NCI-H345 (cell line): ENCODE measurements at places on chromosomes 12 and 14.

- no peak for DNase-seq
Measured at GRCh38 chr12:2793561-2793960, 1.2 kb upstream of the FKBP4 start.

DNA sequence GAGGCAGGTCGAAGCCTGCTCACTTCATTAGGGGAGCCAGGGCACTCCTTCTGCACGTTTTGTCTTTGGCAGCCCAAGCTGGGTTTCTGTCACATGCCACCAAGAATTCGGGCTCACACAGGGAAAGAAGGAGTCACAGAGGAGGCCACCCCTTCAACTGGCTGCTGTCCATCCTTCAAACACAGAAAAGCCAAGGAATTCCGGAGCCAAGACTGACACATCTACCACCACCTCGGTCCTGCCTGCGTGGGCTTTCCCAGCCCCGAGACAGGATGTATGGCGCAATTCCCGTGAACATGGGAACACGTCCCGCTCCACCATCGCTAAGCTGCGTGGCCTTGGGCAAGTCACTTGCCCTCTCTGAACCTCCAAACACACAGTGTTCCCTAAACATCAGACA lies 70.4 kb downstream of the NCOR2 start:
- DNase-seq = no peak

GRCh38 chr14:68362846-68363245 lies 430.0 kb downstream of the ZFP36L1 start:
- DNase-seq = no peak

DNA sequence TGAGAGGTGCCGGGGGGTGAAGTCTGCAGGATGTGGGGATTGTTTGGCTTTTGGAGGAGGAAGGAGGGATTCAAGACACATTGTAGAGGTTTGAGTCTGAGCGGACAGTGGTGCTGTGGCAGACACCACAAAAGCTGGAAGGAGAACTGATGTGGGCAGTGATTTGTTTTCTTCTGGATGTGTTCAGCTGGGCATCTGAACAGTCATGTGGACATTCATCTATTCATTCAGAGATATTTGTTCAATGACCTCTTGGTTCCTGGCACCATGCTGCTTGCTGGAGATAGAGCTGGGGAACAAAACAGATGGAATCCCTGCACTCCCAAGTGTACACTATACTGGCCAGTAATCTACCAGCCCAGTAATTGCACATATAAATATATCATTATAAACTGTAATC lies 64.0 kb downstream of the PTPN11 start:
- DNase-seq = no peak

- no peak for DNase-seq
Measured at GRCh38 chr14:57150449-57150848, 118.3 kb downstream of the EXOC5 start.

DNA sequence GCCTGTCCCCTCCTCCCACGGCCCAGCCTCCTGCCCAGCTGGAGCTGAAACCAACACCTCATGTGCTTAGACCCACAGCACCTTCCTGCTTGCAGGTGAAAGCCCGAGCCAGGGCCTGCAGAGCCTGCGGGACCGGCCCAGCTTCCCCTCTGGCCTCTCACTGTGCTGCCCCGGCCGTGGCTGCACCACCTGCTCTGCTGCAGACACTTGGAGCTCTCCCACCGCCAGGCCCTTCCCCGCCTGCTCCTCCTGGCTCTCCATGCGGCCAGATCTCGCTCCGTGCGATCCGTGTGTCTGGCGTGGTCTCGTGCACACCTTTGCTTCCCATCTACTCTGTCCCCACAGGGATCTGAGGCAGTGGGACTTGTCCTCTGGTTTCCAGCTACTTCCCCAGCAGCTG lies 72.2 kb upstream of the FBRSL1 start:
- no peak for DNase-seq

- no peak for DNase-seq
Measured at GRCh38 chr12:116153113-116153512, 124.4 kb downstream of the MED13L start.

- DNase-seq = no peak
Measured at GRCh38 chr12:106074706-106075392, 63.9 kb downstream of the NUAK1 start.

- peak; percentile 67 for DNase-seq
Measured at GRCh38 chr12:459430-460258, at the start of gene B4GALNT3. TSS of gene B4GALNT3 (plus strand) at chr12:459939. CDS start at chr12:460377, 438 bp downstream.

GRCh38 chr12:71164568-71165197 lies 6.9 kb upstream of the TSPAN8 start:
- no peak for DNase-seq

GRCh38 chr14:30270200-30271161 lies 288.5 kb upstream of the G2E3 start:
- DNase-seq = peak; percentile 15

DNA sequence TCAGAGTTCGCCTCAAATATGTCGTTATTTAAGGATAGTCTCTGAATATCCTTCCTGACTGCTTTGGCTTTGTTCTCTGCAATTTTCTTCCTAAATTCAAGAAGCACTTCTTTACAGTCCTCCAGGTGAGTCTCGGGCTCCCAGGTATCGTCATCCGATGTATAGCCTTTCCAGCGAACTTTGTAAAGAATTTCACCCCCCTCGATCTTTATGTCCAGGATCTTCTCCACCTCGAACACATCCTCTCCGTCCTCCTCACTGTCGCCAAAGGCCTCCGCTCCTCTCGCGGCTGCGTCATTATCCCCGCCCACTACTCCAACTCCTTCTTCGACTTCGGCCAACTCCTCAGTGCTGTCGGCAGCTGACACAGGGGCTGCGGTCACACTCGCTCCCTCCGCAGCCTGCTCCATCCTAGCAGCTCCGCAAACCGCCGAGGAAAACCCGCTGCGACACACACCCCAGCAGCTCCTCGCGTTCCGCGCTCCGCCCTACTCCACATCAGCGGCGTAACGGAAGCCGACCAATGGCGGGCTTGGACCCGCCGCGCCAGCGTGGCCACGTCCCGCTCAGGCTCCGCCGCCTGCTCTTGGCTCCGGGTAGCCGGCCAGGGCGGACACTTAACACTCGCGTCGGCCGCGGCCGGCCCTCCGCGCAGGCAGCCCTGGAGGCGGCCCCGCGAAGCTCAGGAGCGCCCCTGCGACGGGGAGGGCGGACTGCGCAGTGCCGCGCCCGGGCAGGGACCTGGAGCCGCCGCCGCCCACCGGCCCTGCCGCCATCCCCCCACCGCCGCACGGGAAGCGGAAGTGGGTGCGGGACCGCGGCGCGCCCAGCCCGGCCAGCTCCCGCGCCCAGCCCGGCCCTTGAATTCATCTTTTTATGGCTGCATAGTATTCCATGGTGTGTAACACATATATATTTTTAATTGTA lies 4.1 kb downstream of the CD163L1 start:
- DNase-seq = peak; percentile 38

GRCh38 chr12:121926874-121927706 lies 8.7 kb downstream of the CFAP251 start:
- DNase-seq = no peak

DNA sequence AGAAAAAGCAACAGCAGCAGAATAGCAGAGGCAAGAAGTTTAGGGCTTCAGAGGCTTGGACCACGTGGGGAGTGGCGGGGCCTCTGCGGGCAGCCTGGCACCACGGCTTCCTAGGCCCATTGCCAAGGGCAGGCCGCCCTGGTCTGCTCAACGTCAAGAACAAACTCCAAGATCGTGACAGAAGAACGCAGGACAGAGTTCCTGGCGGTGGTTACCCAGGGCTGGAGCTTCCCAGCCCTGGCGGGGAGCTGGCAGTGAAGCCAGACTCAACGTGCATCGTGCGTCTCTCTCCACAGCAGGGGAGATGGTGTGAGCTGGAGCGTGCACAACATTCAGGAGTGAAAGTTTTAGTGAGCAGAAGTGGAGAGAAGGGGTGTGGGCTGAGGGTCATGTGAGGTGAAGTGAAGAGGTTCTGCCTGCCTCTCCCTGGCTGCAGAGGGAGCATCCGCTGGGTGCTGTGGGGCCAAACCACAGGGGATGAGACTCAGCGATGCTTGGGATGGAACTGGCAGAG lies 13.9 kb upstream of the CACNA2D4 start:
- DNase-seq = no peak

DNA sequence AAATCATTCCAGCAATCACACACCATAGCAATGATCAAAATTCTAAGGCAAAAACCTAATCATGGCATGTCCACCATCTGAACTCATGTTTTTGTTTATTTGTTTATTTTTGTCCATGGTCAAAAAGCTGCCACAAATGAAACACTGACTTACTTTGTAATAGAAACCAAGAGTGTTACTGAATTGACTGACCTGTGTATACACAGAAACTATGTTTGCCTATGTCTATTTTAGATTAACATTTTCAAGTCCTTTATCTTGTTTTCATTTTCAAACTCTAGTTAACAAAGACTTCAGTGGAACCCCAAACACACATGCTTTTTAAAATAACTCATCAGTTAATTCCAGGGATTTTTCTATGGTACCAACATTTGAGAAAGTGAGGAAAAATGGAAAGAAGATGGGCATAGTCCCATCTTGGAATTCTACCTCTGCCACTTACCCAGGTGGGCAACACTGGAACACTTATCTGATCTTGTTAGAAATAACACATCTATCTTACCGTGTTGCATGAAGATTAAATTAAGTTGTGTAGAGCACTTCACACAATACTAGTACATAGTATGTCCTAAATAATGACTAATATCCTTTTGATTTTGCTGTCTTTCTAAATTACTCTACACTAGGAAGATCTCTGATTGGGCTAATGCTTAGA lies 6.4 kb downstream of the LUM start:
- no peak for DNase-seq

- no peak for DNase-seq
Measured at GRCh38 chr12:104792570-104792969, 165.5 kb downstream of the SLC41A2 start.

DNA sequence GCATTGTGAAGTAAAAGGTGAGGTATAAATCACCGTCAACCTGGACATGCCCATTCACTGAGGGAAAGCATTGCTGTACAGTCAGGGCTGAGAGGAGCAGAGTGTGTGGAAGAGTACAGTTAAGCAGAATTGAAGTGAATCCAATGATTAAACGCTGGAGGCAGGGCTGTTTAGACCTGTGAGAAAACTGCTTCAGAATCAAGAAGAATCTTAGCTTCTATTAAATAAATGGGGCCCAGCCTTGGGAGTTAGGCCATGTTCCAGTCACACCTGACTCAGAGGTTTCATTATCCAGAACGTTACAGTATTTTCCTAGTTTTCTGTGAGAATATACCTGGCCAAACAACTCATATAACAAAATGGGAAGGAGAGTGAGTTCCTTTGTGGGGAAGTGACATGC lies 86.9 kb downstream of the ATP23 start:
- no peak for DNase-seq

- DNase-seq = no peak
Measured at GRCh38 chr14:76322594-76323220, 53.2 kb upstream of the ESRRB start.

DNA sequence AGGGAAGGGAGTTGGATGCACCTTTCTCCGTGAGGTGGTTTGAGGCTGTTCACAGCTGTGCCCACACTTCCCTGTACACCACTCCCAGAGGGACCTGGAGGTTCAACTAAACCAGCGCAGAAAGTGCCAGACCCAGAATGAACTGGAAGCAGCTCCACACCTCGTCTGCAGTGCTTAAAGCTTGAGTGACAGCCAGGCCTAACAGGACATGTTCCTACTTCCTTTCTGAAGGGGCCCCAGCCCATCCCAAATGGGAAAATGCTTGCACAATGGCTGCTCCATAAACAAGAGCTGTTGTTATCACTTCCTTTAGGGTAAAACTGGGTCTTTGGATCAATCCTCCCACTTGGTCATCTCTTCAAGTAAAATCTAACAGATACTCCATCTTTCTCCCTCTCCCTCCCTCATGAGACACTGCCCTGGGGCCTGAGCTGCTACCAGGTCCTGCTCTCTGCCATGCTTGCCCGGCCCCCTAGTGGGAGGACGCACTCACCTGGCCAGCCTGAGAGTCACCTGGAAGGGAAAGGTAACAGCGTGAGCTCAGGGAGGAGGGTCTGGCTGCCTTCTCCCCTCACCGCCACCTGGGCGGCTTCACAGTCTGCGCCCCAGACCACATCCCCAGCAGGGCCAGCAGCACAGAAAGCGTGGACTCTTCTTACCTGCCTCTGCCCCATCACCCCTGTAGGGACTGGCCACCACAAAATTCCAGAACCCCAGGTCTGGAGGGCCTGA lies 33.5 kb downstream of the ISCA2 start:
- no peak for DNase-seq

DNA sequence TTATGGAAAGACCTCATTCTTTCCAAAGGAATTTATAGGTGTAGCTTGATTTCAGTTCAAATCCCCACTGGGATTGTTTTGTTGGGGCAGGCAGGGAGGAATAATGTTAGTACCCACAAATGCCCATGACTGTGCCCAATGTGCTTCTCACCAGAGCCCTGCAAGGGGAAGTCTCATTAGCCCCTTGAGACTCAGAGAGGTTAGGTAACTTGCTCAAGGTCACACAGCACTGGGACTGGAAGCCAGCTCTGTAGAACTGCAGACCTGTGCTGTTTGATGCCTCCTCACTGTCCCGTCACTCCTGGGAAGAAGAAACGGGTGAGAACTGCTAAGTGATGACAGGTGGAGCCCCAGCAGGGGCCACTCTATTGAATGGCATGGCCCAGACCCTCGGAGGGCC lies 8.9 kb downstream of the ANKRD9 start:
- DNase-seq = no peak

DNA sequence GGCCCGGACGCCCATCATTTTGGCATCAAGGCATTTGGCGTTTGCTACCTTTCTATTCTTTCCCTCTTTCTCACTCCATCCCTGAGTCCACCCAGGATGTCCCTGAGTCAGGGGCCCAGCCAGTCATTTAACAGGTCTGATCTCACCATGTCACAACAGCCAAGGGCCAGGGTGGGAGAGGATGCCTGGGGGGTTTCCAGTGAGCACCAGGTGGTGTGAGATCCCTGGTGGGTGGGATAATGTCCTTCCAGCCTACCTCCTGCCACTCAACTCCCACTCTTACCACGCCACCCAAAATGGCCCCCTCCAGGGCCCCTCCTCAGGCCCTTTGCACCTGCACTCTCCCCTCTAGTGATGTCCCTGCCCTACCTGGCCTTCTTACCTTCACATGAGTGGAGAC lies 310.8 kb downstream of the BCL11B start:
- no peak for DNase-seq

DNA sequence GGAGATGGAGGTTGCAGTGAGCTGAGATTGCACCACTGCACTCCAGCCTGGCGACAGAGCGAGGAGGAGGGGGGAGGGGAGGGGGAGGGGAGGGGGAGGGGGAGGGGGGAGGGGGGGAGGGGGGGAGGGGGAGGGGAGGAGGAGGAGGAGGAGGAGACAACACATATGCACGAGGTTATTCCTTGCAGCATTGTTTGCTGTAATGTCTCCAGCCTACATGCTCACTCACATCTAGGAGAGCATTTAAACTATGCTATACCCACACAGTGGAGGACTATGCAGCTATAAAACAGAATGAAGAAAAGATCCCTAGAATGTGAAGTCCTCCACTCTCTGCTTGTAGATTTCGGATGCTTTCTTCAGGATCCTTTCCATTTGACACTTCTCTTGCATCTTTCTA lies 3.5 kb upstream of the HIGD1C start:
- DNase-seq = no peak
